LoVo (cell line): ENCODE measurements at places on chromosomes 3 and 15.

DNA sequence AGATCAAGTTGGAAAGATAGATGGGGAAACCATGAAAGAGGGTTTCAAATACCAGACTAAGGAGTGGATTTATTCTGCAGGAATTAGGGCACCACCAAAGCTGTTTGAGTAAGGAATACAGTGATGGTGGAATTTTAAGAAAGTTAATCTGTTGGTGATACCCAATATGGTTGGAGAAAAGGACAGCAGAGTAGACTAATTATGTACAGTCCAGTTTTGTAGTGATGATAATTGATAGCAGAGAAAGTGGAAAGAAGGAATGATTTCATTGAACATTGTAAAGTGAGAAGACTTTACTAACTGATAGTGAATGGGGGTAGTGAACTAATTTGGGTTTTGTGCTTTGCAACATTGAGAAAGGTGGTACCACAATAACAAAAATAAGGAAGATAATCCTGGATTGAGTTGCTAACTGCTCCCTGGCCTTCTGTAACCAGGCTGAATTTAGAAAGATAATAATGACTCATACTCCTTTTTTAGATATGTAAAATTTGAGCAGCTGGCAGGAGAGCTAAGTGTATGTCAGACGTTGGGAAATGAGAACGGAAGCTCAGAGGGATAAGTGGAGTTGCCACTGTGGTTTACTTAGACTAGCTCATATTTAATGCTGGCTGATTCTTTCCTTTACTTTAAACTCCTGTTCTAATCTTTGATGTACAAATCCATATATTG lies 16.9 kb downstream of the TCAIM start:
- DNase-seq = no peak

DNA sequence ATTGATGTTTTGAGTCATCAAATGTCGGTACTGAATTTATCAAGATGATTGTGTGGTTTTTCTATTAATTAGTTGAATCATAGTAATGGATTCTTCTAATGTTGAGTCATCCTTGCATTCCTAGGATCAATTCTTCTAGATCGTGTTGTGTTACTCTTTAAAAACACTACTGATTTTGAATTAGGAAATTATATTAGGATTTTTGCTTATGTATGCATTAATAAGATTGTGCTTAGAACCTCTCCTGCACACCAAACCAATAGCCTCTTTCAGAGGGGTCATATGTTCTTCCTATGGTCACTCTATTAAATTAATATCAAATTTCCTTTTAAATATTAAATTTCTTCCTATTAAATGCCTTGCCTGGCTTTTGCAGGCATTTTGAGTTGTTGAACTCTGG lies 151.7 kb upstream of the TOPAZ1 start:
- no peak for DNase-seq

DNA sequence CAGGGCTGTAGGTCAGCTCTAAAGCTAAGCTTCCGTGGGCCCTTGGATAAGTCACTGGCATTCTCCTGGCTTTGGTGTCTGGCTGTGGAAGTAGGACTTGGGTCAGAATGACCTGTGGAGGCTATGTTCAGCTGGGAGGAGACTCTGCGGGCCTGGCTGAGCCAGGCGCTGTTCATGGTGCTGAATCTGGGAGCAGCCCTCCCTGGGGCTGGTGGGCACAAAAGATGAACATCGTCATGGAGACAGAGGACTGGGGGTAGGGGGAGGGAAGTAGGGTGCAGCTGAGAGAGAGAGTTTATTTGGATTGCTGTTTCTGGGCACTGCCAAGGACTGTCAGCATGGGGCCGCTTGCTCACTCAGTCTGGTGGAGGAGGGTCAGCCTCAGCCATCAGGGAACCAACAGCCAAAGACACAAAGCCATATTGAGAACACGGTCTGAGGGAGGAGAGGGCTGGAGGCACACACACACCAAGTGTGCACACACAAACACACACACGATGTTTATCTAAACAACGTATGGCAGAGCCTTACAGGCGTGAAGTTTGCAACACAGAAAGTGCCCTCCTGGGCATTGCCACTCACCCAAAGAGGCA lies 120.7 kb upstream of the LINGO1 start:
- peak; percentile 15 for DNase-seq

GRCh38 chr3:122680475-122681283 lies at the start of gene PARP14:
PARP14 (plus strand) TSS chr3:122680839; CDS start chr3:122680884, 45 bp downstream.
- peak; percentile 77 for DNase-seq

DNA sequence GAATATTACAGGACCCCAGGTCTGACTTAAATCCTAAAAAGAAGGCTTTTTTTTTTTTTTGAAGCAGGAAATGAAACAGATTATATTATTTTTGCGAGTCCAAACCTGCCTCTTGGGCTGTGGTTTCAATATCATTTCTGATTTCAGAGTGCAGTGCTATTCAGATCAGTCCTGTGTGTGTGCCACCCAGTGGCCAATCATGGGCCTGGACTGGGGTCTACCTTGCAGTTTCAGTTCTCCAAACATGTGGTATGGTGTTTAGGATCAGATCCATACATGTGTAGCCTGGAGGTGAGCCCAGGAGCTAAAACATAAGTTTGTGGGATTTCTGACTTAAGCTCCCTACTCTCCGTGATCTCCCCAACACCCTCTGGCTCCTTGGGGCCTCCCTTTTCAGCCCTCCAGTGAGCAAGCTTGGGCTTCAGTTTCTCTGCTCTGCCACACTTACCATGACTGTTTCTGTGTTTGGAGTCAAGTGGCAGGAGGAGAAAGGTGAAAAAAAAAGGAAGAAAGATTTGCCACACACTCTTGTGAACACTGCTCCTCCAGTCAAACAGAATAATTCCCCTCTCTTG lies 12.1 kb upstream of the THSD4 start:
- peak; percentile 71 for DNase-seq
